HAP-1 (cell line): ENCODE measurements at places on chromosomes 2 and 18.

GRCh38 chr2:128420776-128421175 lies 102.1 kb upstream of the HS6ST1 start:
- DNase-seq, result no peak

- DNase-seq, result no peak
Observed at GRCh38 chr2:236998236-236998635, 87.5 kb upstream of the COPS8 start.

DNA sequence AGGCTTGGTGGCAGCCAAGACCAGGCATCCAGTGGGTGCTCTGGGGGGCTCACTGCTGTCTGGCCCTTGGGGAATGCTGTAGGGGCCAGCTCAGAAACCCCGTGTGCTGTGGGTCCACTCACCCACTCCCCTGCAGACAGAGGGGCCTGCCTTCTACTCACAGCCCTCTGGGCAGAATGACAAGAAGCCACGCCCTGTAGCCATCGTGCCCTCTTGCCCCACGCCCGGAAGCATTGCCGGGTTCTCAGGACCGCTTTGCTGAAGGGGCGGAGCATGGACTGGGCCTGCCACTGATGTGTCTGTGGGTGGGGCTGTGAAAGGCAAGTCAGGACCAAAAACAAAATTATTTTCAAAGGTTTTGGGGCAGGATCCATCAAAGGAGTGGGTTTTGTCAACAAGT lies 27.8 kb downstream of the GLI2 start:
- DNase-seq, result peak; percentile 29

DNA sequence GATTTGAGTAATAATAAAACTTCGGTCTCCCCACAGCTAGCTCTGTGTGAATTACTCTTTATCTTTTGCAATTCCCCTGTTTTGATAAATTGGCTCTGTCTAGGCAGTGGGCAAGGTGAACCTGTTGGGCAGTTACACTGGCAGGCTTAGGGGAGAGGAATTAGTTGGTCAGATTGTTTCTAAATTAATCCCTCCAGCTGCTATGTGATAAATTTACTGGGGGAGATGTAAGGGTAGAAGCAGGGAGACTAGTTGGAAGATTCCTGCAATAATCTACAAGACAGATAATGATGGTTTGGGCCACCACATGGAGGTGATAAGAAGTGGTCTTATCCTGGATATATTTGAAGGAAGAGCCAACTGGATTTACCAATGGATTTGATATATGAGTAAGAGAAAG lies 118.5 kb upstream of the TACR1 start:
- DNase-seq, result no peak

DNA sequence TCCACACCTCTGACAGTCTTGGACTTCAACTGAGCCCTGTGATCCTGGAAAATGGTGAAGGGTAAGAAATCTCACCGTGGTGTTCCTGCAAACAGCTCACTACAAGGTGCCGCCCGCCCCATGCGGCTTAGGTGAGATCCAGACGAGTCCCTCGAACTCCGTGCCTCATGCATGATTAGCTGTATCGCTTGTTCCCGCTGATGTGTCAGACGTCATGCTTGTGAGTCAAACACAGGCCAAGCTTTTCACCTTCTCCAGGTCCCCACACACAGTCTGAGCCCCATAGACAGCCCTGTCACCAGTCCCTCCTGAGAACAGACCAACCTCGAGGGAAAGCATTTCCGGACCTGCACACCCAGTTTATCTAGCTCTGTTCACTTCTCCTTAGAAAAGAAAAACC lies 740.5 kb downstream of the GALR1 start:
- DNase-seq, result no peak

DNA sequence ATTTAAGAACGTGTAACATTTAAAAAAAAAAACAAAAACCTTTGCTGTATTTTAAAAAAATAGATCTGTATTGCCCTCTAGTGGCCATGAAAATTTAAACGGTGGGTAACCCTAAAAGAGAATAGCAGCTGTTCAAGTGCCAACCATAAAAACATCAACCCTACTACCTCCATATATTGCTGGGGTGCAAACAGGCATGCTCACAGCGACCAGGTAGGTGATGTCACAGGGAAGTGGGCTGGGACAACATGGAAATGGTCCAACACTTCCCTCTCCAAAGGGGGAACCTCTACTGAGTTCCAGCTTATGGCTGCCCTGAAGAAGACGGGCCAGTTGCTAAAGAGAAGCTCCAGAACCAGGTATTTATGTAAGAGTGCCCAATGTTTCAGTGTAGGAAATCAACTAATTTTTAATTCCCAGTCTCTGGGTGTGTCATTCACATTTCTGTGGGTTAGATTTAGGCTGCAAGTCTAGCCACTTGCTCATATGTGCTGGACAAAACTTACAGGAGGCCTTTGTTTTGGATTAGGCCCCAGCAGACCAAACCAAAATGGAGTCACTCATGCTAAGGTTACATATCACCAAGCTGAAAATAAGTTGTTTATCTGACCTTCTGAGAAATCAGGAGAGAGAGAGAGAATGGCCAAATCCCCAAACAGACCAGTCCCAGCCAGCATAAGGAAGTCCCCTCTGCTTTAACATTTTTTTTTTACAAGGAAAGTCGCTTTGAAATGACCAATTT lies 54.5 kb downstream of the SKA1 start:
- DNase-seq, result peak; percentile 51

GRCh38 chr2:39481611-39482010 lies 44.5 kb upstream of the MAP4K3 start:
- DNase-seq, result no peak

- DNase-seq, result no peak
Observed at GRCh38 chr18:73296686-73297085, 428.9 kb upstream of the NETO1 start.

DNA sequence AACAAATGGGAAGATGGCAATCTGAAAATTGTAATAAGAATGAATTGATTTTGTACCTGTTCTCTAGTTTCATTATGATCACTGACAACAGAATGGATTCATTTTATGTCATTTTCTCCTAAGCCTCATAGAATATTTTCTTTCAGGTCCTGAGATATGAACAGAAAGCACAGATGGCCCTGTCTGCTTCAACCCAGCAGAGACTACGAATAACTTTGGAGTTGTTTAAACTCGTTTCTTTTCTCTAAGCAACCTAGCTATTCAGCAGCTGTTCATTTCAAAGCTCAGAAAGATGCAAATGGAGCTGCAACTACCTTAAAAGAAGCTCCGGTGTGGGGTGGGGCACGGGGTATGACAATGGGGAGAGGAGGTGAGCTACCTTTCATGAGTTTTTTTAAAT lies 124.9 kb downstream of the ALK start:
- DNase-seq, result no peak

GRCh38 chr2:128137094-128137616 lies 46.2 kb downstream of the UGGT1 start:
- no peak for DNase-seq

DNA sequence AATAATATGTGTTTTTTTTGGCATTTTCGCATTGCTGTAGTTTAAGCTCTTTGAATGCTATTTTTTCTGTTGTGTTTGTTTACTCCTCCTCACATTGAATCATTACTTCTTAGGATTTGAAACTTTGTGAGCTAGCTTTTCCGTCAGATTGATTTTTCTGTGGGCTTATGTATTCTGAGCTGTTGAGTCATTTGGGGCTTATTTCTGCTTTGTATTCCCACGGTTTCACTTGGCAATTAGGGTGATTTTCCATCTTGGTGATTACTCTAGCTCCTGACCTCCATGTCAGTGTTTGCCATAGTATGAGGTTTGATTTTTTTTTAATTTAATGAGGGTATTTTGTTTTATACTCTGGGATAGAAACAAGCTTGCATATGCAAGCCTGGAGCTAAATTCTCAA lies 200.0 kb downstream of the CCDC102B start:
- DNase-seq, result no peak

DNA sequence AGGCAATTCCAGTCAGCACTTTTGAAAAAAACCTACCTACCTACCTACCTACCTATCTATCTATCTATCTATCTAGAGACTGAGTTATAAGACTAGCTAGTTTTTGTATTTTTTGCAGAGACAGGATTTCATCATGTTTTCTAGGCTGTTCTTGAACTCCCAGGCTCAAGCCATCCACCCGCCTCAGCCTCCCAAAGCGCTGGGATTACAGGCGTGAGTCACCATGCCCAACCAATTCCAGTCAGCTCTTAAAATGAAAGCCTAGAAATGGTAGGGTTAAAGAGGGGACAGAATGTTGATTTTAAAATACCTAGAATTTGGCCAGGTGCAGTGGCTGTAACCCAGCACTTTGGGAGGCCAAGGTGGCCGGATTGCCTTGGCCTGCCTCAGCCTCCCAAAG lies 19.1 kb downstream of the MSH2 start:
- no peak for DNase-seq

DNA sequence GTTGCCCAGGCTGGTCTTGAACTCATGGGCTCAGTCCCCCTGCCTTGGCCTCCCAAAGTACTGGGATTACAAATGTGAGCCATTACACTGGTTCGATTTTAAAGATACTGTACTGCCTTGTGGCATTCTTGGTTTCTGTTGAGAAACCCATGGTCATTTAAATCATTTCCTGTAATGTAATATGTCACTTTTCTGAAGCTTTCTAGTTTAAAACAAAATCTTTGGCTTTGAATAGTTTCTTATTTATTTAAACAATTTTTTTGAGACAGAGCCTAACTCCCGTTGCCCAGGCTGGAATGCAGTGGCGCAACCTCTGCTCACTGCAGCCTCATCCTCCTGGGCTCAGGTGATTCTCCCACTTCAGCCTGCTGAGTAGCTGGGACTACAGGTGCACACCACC lies 8.9 kb downstream of the ZNF512 start:
- DNase-seq, result no peak

DNA sequence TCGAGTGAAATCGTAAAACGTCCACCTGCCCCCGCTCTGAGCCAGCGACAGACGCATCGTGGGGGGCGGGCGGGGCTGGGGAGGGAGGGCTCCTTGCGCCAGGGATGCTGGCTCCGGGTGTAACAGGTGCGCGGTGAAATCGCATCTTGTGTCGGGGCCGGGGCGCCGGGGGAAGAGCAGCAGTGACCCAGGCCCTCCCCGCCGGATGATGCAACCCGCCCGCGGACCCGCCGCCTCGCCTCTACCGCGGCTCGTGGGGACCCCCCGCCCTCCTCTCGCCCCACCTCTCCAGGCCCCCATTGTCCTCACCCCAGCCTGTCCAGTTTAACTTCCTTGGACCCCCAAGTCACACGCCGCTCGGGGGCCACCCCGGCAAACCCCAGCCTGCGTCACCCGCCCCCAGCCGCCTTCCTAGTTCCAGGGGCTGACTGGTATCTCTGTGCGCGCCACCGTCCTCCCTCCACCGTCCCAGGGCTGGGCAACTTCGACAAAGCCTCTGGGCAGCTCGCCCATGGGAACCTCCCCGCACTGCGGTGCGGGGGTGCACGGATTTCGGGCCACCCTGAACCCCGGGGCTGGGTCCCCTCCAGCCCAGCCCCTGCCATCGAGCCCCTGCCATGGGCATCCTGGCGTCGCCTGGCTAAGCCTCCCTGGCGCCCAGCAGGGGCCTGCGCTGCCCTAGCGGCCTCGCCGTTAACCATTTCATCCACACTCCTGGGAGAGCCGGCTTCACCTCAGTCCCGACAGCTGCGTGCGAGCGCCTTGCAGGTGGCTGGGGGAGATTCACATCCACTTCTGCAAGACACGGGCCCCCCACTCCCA lies 799 bp upstream of the KIF1A start:
- peak; percentile 6 for DNase-seq

DNA sequence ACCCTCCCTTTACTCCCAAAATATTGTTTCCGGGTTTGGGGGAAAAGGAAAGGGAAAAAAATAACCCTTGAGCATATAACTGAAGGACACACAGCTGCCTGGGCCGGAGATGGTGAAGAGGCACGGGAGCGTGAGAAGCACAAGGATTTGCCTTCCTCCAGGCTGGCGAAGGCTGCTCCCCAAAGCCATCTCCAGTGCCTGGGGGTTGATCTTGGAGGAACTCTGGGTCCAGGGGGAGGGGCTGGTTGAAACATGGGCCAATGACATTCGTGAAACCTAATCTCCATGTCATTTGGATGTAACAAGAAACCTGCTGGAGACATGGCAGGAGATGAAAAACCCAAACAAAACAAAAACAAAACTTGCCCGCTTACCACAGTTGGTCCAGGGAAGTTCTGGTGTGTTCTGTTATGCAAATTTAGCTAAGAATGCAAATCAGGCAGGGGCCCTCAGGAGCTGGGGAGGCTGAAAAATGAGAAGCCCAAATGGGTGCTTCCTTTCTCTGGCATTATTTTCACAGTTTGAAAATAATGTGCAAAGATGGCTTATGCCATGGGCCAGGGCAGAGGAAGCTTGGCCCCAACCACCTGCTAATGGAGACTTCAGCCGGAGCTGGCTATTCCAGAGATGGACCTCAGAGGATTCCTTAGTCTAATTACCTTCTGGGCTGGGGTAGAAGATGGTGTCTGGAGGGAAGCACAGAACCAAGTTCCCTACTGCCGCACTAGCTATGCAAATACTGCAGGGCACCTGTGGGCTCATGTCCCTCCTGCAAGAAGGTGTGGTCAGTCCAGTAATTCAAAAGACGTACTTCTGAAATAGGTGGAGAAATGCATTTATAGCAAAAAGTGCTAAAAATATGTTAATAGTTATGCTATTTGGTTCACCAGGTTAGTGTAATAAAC lies 180.9 kb downstream of the BCL2 start:
- peak; percentile 42 for DNase-seq

GRCh38 chr2:233012301-233012971 lies 620 bp downstream of the NGEF start:
- DNase-seq, result no peak

DNA sequence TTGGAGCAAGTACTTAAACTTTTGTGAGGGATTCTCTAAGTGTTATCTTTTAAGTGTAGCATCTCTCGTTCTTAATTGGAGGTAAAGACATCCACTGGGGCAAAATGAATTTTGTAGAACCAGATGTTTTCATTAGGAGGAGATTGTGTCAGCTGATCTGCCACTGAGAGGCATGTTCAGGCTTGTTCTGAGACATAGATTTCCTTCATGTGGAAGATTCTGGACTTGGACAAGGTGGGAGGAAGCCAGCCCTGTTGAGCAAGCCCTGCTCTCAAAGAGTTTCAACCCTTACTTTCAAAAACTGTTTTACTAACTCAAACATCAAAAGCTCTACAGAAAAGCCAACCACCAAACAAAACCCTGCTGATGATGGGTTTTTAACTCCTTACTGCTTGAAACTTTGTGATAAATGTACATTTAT lies 6.5 kb downstream of the MAP4K4 start:
- no peak for DNase-seq

- DNase-seq, result no peak
Observed at GRCh38 chr2:173891315-173892037, 73.7 kb downstream of the SP3 start.
